Right lobe of liver (tissue), 6 donors: ENCODE measurements at places on chromosomes 3 and 15. TPM values are rescaled to one million over a fixed set of nuclear protein-coding genes. Genes with fewer than 3 reads are reported as not detected.

The MORC1 gene
- total RNA-seq, result not detected

The ANKRD63 gene
- not detected for total RNA-seq

The GABRR3 gene
- not detected for total RNA-seq

The CCK gene
- total RNA-seq, result not detected

The DPH3 gene
- total RNA-seq, result 9.7 TPM

The CFAP100 gene
- total RNA-seq, result not detected

- DNase-seq, result peak; percentile 83
- H3K27ac ChIP-seq, result peak overlapping the region; percentile 64
- peak overlapping the region; percentile 30 for H3K4me3 ChIP-seq
Observed at GRCh38 chr3:102673271-102674115, 238.7 kb downstream of the ZPLD1 start.

- no peak for DNase-seq
- no peak overlapping the region for H3K27ac ChIP-seq
- H3K4me3 ChIP-seq, result no peak overlapping the region
- H3K36me3 ChIP-seq, result no peaks in the 10 kb centered on the region
Observed at GRCh38 chr3:115211810-115212492, 64.9 kb upstream of the ZBTB20 start.

- no peaks in the 10 kb centered on the region for H3K27me3 ChIP-seq
- DNase-seq, result peak; percentile 77
- H3K4me1 ChIP-seq, result no peaks in the 10 kb centered on the region
- H3K27ac ChIP-seq, result peak overlapping the region; percentile 71
- no peak overlapping the region for H3K4me3 ChIP-seq
Observed at GRCh38 chr3:172153335-172153861, 114.0 kb downstream of the FNDC3B start.

GRCh38 chr3:131370935-131371687 is 10.5 kb upstream of the NUDT16 start:
- H3K36me3 ChIP-seq, result no peaks in the 10 kb centered on the region
- H3K27me3 ChIP-seq, result no peaks in the 10 kb centered on the region
- no peak for DNase-seq
- H3K4me1 ChIP-seq, result no peaks in the 10 kb centered on the region
- no peak overlapping the region for H3K27ac ChIP-seq

- no peaks in the 10 kb centered on the region for H3K36me3 ChIP-seq
- peaks cover 3% of the 10 kb centered on the region for H3K4me1 ChIP-seq
- H3K27ac ChIP-seq, result peak overlapping the region; percentile 98
- no peaks in the 10 kb centered on the region for H3K27me3 ChIP-seq
- peak; percentile 96 for DNase-seq
- no peak overlapping the region for H3K4me3 ChIP-seq
Observed at GRCh38 chr3:58164199-58164879, 46.4 kb downstream of the DNASE1L3 start.
